ENCODE measurements at places on chromosomes 6 and 20.

GRCh38 chr6:140602431-140603248 lies 1228.2 kb upstream of the CITED2 start:
- no peak for DNase-seq

- DNase-seq: no peak
Observed at GRCh38 chr6:113558431-113558830, 298.7 kb upstream of the MARCKS start.

DNA sequence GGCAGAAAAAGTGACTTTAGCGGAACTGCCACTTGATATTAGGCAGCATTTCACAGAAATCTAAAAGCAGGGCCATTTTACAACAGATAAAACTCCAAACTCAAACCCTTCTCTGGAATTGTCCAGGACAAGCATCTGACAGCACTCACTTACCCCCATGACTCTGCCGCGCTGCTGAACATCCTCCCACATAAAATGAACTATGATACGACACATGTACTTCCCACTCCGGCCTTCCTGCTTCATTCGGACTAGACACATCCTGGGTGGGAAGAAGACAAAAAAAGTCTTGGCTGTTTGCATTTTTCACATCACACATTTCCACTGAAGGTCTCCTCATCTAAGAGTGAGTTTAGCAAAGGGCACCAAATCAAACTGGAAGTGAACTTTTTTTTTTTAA lies 54.8 kb upstream of the FAM83C start:
- DNase-seq: no peak

DNA sequence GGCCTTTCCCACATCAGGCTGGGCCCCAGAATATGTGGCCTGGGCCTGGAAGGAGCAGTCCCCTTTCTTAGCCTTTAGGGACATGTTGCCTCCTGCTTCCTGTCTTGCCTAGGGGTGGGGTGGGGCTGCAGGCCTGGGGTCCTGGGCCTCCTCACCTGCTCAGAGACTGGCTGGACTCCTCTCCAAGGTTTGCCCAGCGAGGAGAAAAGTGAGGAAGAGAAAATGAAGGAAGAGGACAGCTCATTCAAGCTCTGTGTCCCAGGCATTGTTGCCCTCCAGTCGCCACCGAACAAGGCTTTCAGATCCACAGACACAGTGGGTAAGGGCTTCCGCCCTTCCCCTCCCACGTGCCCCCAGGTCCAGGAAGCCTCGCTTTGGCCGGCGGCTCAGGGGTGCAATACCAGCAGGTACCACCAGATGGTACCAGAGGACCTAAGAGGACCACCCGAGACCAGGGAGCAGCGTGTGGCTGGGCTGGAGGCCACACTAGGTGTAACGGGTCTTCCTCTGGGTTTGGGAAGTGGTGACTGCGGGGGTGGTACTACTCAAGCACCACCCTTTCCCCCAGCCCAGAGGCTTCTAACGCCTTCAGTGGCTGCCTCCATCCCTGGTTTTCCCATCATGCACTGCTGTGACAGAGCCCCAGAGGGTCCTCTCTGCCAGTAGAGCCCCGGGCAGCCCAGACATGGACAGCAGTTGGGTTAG lies 5.5 kb upstream of the BAK1 start:
- DNase-seq: no peak

- no peak for DNase-seq
Observed at GRCh38 chr6:134345789-134346188, 27.9 kb upstream of the SGK1 start.

DNA sequence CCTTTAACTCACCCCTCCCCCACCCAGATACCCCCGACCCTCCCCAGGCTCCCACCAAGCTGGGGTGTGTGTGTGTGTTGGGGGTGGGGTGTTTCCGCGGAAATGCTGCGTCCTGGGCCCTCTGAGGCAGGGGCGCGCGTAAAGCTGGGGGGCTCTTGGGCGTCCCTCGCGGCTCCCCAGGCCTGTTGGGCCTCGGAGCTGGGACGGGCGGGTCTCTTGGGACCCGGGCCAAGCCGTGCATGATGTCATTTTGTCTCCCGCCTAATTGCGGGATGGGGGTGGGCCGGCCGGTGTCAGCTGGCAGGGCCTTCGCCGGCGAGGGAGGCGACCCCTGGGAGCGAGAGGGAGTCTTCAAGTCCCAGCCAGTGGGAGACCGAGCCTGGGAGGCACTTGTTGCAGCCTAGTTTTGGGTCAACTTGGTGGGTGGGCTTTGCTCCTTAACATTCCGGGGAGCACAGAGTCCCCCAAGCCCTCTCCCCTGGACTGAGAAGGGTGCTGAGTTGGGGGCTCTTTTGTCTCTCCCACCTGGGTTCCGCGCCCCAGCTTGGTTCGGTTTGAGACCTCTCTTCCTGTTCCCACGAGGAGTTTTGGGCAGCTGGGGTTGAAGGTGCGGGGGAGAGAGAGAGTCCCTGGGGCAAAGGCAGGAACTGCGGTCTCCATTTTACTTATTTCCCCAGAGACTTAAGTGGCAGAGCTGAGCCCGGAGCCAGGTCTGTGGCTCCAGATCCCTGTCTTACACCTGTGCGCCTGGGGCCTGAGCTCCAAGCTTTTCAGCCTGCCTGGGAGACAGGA lies 623 bp downstream of the MYBL2 start:
- no peak for DNase-seq

GRCh38 chr6:140494321-140495108 lies 1120.1 kb upstream of the CITED2 start:
- DNase-seq: no peak

GRCh38 chr6:56902641-56903464 lies 52.1 kb upstream of the BEND6 start:
- no peak for DNase-seq

- DNase-seq: no peak
Observed at GRCh38 chr20:55070001-55070400, 594.6 kb downstream of the DOK5 start.

DNA sequence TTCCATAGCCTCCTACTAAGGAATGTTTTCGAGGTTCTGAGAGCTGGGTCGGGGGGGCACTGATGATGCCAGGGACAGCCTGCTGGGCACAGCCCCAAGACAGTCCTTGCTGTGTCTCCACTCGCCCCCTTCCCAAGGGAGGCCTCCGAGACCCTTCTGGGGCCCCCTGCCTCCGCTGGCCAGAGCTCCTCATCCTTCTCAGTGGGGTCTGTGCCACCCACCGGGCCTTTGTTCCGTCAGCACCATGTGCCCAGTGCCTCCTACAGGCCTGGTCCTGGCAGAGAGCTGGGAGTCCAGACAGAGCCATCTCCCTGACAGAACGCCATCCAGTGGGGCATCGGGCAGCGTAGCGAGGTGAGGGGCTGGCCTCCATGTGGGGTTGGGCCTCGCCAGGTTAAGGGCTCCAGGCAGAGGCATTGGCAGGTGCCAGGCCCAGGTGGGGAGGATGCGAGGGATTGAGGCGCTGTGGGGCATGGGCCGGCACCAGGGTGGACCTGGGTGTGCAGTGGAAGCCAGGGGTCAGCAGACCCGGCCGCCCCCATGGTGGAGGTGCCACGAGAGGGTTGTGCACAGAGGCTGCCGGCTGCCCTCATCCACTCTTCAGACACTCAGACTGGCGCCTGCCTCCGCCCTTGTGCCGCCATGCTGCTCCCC lies 13.3 kb downstream of the RBM38 start:
- DNase-seq: no peak

DNA sequence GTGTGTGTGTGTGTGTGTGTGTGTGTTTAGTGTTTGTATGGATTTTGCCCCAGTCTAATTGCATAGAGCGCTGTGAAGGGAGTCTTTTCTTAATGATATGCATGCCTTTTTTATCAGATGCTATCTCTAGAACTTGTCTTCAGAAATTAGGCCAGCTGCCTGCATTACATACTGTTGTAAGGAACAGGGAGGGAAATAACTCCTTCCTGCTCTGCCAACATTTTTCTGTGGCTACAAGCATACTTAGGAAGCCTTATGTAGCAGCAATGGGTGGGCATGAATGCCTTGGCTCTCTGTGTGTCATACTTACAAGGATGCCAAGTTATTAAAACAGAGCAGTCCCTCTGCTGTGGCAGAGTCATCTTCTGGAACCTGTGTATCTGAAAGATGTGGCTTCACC lies 8.0 kb upstream of the COL21A1 start:
- DNase-seq: no peak

DNA sequence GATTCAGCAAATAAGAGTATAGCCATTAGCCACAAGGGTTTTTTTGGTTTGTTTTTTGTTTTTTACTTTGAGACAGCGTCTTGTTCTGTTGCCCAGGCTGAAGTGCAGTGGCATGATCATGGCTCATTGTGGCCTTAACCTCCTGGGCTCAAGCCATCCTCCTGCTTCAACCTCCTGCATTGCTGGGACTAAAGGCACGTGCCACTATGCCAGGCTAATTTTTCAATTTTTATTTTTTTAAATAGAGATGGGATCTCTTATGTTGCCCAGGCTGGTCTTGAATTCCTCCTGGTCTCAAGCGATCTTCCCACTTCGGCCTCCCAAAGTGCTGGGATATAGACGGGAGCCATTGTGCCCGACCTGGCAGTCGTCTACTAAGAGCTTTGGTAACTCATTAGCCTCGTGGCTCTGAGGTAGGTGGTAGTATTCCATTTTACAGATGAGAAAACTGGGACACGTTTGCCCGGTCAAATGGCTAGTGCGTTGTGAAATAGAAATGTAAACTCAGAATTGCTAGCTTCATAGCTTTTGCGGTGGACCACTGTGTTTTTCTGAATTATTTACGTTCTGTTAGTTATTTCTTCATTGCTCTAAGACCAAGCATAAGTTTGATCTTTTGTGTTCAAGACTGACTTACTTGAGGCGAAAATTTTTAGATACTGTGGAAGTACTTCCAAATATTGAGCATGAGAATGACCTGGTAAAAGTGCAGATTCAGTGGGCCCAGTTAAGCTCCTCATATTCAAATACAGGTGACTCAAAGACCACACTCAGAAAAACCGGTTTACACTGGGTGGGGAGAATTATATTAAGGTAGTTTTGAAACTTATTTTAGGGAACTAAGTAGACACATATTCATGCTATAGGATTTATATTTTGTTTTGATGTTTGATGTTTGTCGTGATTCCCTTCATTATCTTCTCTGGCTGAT lies 2.1 kb downstream of the PANK2 start:
- DNase-seq: no peak

DNA sequence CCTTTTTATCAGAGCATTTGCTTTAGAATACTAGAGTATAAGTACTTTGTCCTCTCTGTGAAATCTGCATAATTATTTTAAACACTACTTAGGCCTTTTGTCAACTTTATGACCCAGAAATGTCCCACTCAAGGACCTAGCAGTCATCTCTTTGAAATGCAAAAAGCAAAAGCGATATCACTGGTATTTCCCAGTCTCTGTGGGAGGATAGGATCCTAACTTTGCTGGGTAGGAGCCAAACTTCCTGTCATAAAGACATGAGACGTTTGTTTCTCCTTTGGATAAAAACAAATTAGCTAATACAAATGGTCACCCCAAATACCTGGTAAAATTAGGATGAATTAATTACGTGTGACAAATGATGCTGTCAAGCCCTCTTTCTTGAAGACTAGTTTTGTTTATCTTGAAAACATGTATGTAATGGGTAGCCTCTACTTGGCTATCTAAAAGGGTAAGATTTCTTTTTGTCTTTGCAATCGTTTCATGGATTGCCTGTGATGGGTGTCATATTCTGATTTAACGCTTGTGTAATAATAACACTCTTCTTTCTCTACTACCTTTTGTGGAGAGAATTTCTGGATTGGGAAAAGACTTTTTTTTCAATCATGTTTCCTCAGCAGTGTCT lies 36.2 kb downstream of the DCDC2 start:
- DNase-seq: no peak

DNA sequence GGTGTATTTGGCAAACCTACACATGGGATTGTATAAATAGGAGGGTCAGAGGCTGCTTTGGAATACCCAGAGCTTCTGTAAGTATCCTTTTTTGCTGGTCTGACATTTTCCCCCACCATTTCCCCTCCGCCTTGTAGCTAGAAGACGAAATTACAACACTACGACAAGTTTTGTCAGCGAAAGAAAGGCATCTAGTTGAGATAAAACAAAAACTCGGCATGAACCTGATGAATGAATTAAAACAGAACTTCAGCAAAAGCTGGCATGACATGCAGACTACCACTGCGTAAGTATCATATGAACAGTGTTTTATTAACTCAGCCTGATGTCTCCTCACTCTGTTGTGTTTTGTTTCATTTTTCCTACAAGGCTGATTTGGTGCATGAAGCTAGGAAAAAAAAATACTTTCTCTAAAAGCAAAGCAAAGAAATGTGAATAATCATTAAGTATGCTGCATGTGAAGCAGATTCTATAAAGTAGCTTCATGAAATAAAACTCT lies 72.7 kb downstream of the HDDC2 start:
- DNase-seq: no peak

- DNase-seq: no peak
Observed at GRCh38 chr20:36407199-36407733, 101.1 kb downstream of the DLGAP4 start.

GRCh38 chr6:149922642-149923326 lies at the start of gene RAET1G:
Gene RAET1G (minus strand): TSS chr6:149923121. CDS start chr6:149923010, 111 bp downstream.
- DNase-seq: peak; percentile 73

GRCh38 chr20:23646106-23646873 lies 8.5 kb upstream of the CST3 start:
- DNase-seq: no peak

DNA sequence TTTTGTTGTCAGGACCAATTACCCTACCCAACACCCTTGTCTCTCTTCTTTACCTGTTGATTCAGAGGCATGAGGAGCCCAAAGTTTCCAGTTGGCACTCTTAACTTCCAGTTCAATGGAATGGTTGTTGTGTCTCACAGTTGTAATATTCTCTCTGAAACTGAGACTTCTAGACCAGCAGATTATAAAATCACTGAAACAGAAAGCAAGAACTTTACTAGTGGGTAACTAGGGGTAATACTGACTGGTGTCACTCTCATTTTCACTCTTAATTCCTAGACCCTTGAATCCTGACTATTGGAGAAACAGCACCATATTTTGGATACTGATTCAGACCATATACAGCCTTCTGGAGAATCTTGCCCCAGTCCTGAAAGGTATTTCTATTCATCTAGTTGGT lies 140.2 kb upstream of the MMS22L start:
- no peak for DNase-seq

DNA sequence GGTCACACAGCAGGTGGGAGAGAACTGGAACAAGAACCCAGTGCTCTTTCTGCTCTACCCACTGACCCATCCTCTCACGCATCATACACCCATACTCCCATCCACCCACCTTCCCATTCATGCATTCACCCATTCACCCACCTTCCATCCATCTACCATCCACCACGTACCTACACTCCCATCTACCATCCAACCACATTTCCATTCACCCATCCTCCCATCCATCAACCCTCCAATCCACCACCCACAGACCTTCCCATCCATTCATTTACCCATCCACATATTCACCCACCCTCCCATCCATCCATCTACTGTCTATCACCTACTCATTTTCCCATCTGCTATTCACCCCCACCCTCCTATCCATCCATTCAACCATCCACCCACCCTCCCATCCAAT lies 17.2 kb upstream of the RSPO4 start:
- DNase-seq: no peak

DNA sequence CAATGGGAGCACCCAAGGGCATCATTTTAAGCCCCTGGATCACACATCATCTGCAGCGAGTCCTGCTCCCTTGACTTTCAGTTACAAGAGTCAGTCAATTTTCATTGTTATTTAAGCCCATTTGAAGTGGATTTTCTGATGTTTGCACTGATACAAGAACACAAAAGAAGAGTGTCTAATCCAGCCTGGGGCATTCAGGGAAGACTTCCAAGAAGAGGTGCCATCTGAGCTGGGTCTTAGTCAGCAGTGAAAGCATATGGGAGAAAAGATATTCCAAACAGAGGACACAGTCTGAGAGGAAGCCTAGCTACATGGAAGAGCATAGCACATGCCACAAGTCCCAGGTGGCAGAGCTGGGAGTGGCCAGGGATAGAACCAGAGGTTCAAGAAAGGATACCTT lies 10.4 kb upstream of the FOXP4 start:
- DNase-seq: no peak

GRCh38 chr6:11309947-11310665 lies 77.6 kb upstream of the NEDD9 start:
- DNase-seq: no peak
